NCI-H2227 treated with DMSO at 0.1 percent for 48 hours (cell line): ENCODE measurements at places on chromosomes 7 and 10.

DNA sequence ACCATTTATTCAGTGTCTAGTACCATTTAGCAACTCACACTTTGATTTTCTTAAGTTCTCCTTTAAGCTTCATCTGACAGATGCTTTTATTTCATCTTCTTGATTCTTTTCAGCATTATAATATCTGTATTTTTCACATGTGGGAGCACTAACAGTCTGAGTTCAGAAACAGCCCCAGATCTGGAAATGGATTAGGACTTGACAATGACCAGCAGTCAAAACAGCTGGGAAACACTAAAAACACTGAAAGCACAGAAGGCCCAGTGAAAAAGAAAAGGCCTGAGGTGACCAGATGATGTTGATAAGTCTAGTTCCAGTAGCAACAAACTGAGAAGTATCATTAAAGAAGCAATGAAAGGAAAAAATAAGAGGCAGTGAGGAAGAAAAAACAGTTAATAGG, 304.7 kb upstream of the MYO3A start:
- DNase-seq = no peak

DNA sequence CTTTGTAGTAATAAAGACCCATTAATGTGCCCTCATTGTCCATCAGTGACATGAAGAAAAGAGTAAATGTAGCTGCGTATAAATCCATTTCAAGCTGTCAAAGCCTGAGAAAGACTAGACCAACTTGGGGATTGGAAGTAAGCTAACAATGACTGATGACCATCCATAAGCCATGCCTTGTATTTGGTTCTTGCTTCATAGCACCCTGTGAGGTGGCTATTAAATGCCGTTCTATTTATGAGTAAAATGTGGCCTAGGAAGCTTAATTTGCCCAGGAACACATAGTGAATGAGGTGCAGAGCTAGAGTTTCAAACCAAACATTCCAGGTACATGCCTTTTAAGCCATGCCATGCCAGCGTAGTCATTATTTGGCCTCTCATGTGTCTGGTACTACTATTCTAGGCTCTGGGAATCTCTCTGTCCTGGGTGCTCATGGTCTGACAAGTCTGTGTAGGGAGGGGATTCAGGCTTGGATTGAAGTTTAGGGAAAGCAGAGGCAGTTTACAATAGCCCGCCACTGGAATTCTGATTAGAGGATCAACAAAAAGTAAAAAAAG, 92.1 kb downstream of the ZNF277 start:
- no peak for DNase-seq

- no peak for DNase-seq
Observed at GRCh38 chr7:135224027-135224426, 9.6 kb upstream of the STRA8 start.

- no peak for DNase-seq
Observed at GRCh38 chr10:35347899-35348608, 11.7 kb downstream of the CCNY start.

- DNase-seq = no peak
Observed at GRCh38 chr10:34031400-34031799, 696.9 kb upstream of the NRP1 start.

- no peak for DNase-seq
Observed at GRCh38 chr10:71755179-71755879, 18.0 kb downstream of the VSIR start.

DNA sequence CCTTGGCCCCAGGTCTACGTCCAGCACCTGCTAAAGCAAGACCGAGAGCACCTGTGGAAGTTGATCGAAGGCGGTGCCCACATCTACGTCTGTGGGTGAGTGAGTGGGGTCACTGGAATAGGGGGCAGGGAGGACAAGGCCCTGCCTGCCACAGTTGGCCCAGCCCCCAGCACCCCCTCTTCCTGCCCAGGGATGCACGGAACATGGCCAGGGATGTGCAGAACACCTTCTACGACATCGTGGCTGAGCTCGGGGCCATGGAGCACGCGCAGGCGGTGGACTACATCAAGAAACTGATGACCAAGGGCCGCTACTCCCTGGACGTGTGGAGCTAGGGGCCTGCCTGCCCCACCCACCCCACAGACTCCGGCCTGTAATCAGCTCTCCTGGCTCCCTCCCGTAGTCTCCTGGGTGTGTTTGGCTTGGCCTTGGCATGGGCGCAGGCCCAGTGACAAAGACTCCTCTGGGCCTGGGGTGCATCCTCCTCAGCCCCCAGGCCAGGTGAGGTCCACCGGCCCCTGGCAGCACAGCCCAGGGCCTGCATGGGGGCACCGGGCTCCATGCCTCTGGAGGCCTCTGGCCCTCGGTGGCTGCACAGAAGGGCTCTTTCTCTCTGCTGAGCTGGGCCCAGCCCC, 8.1 kb downstream of the TMEM120A start:
- no peak for DNase-seq

- DNase-seq = no peak
Observed at GRCh38 chr10:124672181-124672638, 72.0 kb downstream of the FAM53B start.

DNA sequence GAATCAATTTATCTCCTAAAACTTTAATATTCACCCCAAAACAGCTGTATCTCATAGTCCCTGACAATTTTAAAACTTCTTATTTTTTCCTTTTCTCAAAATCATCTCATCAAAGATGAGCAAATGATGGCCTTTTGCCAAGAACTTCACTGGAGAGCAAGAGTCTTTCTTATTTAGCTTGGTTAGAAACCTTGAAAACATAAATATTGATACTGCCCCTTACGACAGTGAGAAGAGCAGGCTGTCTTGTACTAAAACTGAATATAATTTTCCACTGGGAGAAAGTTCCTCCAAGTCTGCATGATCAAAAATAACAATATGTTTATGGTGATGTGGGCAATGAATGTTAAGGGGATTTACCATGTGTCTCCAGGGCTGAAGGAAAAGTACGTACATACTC, 109.0 kb downstream of the COL28A1 start:
- no peak for DNase-seq

DNA sequence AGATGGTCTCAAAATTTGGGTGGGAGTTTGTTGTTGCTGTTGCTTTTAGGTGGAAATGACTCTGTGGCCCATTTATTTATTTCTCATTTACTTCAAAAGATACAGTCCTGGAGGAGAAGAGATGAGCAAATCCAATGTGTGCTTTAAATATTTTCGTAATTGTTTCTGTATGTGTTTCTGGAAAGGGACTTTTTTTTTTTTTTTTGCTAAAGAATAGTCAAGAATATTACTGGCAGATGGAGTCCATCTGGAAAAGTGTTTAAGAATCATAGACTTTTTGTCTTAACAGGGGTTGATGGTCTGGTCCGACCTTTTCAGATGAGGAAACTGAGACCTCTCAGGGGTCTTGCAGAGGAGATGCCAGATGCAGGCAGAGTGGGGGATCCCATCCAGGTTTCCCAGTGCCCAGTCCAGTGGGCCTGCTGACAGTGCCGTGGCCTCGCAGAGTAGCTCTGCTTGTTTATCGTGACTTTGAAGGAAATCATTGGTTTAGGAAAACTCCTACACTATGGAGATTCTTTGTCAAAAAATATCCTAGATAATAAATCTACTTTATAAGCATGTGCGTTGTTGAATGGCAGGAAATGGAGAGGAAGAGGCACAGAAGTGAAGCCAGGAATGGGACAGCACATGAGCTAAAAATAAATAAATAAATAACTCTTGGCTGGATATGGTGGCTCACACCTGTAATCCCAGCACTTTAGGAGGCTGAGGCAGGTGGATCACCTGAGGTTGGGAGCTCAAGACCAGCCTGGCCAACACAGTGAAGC, 164.3 kb upstream of the SVIL start:
- no peak for DNase-seq

GRCh38 chr10:119350502-119351097, 143.2 kb downstream of the GRK5 start:
- DNase-seq = no peak

- DNase-seq = no peak
Observed at GRCh38 chr10:93090619-93091018, 16.9 kb downstream of the CYP26A1 start.

- no peak for DNase-seq
Observed at GRCh38 chr7:100155553-100156317, 2.8 kb downstream of the TRAPPC14 start.

- DNase-seq = no peak
Observed at GRCh38 chr7:30027740-30028215, 434 bp upstream of the PLEKHA8 start.

DNA sequence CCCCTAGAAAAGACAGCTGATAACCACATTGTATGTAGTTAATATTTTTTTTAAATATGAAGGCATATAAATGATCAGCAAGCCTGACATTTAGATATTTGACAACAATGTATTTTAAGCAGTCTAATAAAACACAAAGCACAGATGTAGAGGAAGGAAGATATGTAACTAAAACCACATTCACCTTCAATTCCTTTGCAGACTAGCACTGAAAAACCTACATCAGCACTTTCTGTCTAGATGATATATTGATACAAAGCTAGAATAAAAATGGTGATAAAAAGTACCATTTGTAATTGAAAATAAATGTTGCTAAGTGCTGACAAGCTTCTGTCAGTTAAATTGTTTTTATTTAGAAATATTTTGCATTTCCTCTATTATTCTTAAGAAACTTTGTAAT, 153.6 kb downstream of the IMMP2L start:
- DNase-seq = no peak

DNA sequence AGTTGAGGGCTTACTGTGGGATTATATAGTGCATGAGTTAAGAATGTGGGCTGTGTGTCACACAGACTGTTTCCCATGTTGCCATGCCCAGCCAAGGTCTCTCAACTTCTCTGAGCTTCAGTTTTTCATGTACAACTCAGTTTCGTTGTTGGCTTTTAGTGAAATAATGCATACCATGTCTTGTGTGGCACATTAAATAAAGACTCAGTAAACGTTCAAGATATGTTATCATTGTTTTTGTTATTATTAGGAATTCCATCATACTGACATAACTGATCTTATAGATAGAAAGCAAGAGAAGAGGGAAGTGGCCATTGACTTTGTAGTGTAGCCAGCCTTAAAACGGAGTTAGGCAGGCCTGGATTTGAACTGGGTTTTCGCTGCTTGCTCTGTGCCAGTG, 2.9 kb downstream of the CDK14 start:
- DNase-seq = no peak

- no peak for DNase-seq
Observed at GRCh38 chr10:97704341-97704740, 9.2 kb upstream of the MARVELD1 start.

GRCh38 chr10:126179637-126180036, 208.6 kb downstream of the ADAM12 start:
- no peak for DNase-seq
